ENCODE measurements at places on chromosomes 13 and 19.

DNA sequence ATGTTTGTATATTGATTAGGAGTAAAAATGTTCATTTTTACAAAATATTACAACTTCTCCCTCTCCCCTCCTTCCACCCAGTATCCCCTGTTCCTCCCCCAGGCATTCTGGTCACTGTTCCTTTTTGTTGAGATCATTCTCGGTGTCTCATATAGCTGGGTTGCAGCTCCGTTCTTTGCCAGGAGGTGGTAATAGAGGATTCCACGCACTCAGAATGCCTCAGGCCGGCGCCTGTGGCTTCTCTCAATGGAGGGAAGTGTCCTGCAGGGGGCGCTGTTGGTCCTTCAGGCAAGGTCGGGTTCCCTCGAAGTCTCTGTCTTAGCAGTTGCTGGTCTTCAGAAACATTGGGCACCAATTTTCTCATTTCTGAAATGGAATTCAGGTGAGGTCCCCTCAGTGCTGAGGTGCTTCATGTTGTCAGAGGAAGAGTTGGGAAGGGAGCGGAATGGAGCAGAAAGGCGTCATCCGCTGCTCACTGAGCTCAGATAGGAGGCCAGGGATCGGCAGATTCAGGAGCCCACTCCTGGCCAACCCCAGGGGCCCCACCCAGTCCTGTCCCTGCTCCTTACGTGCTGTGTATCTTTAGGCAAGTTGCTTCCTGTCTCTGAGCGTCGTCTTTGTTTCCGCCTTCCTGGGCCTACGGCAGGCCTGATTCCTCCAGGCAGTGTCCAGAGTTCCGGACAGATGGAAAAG lies 10.3 kb upstream of the GARIN5A start:
- DNase-seq = peak; percentile 27

- no peak for DNase-seq
Observed at GRCh38 chr19:3366753-3367627, 607 bp downstream of the NFIC start.

- DNase-seq = no peak
Observed at GRCh38 chr19:55095260-55096060, 19.8 kb downstream of the EPS8L1 start.

- peak; percentile 75 for DNase-seq
Observed at GRCh38 chr19:14440049-14440448, 6.9 kb downstream of the PKN1 start.

- DNase-seq = no peak
Observed at GRCh38 chr13:20812890-20813289, 39.1 kb upstream of the EEF1AKMT1 start.

GRCh38 chr13:92224052-92224821 lies 825.8 kb downstream of the GPC5 start:
- no peak for DNase-seq

- no peak for DNase-seq
Observed at GRCh38 chr13:28530729-28531076, 35.8 kb upstream of the FLT1 start.

- DNase-seq = peak; percentile 50
Observed at GRCh38 chr19:56252699-56253422, 19.7 kb upstream of the EDDM13 start.

DNA sequence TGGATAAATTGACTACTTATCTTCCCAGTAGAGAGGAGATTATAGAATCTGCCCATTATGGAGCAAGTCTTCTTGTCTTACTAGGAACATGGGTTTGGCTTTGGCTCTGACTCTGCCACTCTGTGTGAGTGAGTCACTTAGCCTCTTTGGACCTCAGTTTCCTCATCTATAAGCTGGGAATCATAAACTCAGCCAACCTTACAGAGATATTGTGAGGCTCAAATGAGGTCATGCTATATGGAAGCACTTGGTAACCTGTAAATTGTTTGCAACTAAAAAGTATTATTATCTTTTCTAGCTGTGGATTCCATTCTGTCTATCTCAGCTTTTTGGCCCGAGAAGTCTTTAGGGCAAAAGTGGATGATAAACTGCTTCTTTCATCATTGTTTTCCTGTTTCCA lies 186.8 kb upstream of the TSC22D1 start:
- no peak for DNase-seq

GRCh38 chr19:46784262-46785053 lies 3.9 kb downstream of the SLC1A5 start:
- DNase-seq = peak; percentile 20

DNA sequence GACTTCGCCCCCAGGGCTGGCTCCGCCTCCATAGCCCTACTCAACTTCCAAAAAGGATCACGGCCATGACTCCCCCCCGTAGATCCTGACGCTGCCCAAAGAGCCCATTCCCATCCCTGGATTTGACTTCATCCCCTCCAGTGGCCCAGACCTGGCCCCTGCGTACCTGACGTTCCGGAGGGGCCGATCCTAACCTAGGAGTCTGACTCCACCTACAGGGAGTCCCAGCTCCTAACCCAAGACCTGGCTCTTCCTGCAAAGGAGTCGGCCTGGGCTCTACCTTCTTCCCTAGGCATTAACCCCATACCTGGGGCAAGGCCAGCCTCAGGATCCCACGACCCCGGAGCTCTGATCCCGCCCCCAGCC lies 10.8 kb downstream of the STAP2 start:
- no peak for DNase-seq

GRCh38 chr13:32135655-32136054 lies 104.1 kb downstream of the FRY start:
- no peak for DNase-seq

DNA sequence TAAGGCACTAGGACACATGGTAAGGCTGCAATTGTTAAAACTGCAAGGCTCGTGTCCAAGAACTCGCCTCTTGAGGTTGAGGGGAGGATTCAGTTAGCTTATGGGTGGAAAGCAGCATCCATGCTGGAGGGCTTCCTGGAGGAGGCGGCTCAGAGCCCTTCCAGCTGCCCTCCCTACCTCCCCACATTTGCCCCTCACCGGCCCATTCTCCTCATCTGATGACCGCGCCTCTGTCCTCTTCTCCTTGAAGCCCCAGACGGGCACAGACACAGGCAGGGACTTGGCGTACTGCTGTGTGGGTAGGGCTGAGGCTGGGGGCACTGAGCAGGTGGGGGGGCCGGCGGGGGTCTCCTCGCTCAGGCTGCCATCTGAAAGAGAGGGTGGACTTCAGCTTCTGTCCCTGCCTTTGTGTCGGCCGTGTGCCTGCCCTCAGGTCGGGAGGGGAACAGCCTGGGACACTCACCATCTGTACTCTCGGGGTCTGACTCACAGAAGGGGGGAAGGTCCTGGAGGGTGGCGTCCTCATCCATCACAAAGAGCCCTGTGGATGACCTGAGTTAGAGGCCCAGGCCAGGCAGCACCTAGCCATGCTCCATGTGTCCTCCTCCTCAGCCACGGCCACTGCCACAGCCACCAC lies 4.1 kb upstream of the PNKP start:
- DNase-seq = no peak

- DNase-seq = no peak
Observed at GRCh38 chr19:12596485-12596884, 14.1 kb downstream of the ZNF490 start.

- DNase-seq = no peak
Observed at GRCh38 chr13:50161052-50161451, 145.8 kb downstream of the KCNRG start.

- no peak for DNase-seq
Observed at GRCh38 chr13:25776722-25777121, 275.1 kb downstream of the SHISA2 start.
